ENCODE measurements at places on chromosomes 13 and 19.

DNA sequence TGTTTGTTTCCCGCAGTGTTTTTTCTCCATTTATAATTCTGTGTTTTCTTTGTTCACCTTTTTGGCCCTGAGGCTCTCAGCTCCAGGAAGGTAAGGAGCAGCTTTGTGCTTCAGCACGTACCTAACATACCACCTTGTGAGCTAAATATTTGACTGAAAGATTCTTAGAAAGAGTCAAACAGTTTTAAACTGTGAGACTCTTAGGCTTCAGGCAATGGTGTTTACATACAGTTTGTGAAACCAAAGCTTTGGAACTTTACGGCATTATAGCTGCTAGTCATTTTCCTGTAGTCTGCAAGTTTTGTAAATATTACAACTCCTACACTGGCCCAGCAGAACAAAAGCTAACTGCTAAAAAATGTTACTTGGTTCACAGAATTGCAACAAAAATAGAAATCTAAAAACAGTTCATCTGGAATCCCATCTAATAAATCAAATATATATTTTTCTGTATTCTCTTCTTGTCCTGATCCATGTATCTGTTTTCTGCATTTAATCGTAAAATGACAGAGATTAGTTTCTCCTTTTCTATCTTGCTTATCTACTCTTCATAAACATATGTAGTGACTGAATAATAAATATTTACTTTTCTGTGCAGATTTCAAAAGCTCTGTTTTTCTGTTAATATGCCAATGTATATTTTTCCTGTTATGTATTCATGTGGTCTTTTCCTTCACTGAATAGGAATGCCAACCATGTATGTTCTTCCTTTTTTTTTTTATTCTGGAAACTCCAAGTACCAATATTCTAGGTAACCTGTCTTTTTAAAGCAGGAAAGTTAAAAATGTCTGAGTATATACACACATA, 38.8 kb upstream of the GPI start:
- no peak for DNase-seq

DNA sequence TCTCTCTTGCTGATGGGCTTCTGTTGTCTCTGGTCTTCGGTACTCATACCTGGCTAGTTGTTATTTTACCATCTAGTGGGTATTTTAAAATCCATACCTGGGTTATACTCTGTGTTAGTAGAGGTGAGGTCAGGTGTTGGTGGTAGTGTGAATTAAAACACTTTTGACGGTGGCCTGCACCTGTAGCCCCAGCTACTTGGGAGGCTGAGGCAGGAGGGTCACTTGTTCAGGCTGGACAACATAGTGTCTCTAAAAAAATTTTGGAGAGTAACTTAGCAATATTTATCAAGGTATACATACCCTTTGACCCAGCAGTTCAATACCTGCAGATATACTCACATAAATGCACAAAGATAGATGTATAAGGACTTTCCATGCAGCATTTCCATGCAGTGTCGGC, 55.4 kb downstream of the GSX1 start:
- no peak for DNase-seq

DNA sequence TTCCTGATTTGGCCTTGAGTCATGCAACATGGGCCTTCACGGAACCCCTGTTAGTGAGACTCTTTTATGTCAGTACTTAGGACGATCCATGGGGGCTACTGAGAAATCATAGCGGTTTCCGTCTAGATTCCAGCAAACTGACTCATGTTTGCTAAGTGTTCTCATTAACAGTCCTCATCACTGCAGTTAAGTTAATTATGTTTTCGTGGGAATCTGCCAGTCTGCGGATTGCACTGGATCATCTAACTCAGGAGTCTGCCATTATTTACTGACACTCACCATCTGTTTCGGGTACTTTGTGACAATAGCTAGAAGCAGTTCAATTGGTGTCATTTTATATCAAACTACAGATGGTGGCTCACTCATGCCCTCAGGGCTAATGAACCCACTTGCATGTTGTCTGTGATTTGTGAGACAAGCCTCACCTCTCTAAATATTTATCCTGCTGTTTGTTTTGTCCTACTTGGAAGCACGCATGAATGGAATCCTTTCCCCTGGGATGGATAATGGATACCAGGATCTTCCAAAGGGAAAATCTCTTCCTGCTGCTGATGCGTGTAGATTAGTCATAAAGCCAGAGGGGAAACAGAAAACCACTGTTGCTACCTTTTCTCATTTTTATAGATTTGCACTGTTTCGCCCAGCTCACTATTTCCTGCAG, 61.8 kb downstream of the RAB20 start:
- DNase-seq: no peak

DNA sequence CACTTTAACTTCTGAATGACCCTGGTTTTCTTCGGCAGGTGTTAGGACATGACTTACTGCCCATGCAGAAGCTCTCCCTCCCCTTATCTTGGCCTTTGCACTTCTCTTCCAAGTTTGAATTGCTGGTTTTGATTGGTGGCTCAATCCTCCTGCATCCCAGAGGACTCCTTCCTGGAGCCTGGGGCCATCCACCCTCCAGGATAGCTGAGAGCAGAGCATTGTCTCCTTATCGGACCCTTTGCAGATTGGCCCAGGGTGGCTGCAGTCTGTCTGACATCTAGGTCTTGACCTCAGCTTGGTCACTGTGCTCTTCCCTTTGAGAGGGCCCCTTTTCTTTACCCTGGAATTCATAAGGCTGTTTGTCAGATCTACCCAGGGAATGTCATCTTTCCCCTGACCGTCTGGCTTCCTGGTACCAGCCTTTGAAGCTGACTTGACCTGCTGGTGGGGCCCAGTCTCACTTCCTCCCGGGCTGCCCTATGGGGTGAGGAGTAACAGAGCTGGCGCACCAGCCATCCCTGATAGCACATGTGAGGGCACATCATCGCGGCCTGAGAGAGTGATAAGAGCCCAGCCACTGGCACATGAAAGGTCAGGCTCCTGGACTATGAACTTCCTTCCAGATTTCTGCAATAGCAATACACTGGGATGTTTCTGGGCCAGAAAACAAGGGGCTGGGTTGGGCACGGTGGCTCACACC, 172.9 kb upstream of the UBL3 start:
- no peak for DNase-seq

- DNase-seq: no peak
These were observed 725.6 kb upstream of the SLITRK5 start for GRCh38 chr13:86945584-86945983.
